Stimulated activated CD8-positive, alpha-beta memory T cell treated with anti-CD3 and anti-CD28 coated beads, Interleukin-15, amount 100 ng/mL, for 48 hours (primary cell): ENCODE measurements at places on chromosomes 11 and 22.

DNA sequence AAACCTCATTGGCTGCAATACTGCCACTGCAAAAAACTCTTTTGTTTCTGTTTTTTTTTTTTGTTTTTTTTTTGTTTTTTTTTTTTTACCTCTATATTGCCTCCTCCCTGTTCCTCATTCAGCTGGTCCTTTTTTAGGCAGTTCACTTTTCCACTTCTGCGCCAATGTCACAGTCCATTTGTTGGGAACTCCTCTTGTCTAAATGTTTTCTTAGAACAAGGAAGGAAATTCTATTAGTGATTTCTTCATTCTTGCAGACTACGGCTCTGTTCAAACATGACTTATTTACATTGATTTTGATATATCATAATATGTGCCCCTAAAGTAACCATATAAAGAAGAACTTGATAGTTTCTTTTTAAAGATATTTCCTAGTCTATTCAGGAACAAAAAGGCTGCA is 2.9 kb downstream of the FAM118B start:
- no peak for DNase-seq

DNA sequence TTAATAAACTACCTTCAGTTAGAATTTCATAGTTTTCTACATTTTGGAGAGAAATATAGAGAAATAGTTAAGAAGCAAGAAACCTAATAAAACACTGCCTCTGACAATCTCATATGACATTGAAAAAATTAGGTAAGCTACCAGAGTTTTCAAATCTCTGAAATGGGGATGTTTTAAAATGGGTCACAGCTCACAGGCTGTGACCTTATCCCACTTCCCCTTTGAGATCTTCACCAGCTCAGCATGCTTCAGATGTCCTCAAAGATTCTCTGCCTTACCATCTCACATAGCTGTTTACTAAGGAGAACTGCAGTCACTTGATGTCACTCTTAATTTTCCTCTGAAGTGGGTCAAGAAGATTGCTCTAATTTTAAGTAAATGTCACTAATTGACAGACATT is 717.8 kb downstream of the JRKL start:
- DNase-seq: no peak

DNA sequence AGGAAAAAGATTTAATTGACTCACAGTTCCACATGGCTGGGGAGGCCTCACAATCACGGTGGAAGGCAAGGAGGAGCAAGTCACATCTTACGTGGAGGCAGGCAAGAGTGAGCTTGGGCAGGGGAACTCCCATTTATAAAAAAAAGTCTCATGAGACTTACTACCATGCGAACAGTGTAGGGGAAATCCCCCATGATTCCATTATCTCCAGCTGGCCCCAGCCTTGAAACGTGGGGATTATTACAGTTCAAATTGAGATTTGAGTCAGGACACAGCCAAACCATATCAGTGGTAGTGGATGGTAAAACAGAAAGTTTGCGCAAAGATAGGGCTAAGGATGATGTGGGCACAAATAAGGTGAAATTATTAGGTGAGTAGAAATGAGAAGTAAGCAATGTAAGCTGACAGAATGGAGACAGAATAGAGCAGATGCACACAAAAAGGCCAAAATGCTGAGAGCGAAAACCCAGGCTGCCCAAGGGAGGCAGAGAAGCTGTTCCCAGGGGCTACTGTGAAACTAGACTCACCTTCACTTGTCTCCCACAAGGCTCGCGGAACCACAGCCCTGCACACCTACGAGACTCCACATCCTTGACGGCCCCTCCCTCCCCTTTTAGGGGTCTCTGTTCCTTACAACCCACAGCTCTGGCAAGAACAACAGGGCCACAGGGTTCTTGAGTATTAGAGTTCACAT is 377.6 kb downstream of the CADM1 start:
- DNase-seq: no peak

DNA sequence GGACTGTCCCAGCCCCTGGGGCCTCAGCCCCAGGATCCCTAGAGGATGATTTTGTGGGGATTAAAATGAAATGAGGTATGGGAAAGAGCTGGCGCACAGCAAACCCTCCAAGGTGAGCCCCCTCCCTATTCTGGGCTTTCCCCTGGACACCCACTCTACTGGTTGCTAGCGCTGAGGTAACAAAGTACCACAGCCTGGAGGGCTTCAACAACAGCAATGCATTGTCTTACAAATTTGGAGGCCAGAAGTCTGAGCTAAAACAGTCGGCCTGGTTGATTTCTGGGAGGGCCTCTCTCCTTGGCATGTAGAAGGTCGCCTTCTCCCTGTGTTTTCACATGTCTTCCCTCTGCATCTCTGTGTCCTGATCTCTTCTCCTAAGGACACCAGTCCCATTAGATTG is 913.6 kb downstream of the NTM start:
- no peak for DNase-seq

DNA sequence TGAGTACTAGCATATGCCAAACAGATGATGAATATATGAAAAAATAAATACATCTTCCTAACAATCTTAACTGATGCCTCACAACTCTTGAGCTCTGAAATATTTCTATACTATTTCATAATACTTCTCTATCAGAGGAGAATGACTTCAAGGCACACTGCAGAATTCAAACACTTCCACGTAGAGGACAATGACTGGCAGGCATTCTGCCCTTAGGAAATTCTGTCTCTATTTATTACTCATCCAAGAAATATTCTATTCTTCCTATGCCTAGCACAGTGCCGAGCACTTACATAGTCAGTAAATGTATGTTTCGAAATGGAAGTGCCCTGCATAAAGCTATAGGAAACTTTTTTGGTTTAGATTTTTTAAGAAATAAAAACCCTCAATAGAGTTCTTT is 809.1 kb downstream of the DLG2 start:
- no peak for DNase-seq

DNA sequence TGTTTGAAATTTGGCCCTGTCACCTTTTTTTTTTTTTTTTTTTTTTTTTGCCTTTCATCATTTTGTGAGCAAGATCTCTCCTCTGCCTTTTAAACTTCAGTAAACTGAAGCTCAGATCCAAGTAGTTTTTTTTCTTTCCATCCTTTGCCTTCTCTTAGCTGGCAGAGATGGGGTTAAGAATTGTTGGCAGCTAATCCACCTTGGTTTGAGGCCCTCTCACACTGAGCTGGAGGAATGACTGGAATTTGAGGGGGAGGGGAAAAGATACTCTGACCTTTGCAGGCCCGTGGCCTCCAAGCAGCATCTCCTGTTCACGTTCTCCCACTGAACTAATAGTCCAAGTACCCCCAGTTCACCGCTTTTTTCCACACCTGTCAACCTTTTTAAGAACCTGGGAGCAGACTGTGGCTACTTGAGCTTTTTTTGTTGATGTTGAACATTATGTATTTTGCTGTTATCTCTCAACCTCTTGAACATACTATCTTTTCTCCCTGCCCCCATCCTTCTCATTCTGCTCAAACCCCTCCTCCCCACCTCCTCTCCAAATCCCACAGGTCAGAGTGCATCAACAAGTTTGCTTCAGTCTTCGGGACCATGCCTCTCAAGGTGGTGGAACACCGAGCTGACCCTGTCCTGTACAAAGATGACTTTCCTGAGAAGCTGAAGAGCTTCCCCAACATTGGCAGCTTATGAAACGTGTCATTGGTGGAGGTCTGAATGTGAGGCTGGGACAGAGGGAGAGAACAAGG is 66.2 kb downstream of the ALX4 start:
- DNase-seq: no peak

DNA sequence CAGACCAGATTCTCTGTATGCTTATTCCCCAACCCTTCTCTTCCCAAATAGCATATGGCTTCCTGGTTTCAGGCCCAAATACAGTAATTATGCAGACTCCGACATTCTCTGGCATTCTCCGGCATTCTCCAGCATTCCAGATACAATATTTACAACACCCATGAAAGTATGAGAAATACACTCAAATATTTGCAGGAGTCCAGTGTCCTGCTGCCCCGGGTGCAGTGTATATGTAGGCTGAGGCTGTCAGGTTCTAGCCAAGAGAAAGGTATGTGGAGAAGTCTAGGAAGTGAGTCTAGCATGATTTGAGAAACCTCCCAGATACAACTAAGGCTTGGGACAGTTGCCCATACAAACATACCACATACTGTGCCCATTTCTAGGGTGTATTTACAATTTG is 160.7 kb downstream of the SOX6 start:
- no peak for DNase-seq

DNA sequence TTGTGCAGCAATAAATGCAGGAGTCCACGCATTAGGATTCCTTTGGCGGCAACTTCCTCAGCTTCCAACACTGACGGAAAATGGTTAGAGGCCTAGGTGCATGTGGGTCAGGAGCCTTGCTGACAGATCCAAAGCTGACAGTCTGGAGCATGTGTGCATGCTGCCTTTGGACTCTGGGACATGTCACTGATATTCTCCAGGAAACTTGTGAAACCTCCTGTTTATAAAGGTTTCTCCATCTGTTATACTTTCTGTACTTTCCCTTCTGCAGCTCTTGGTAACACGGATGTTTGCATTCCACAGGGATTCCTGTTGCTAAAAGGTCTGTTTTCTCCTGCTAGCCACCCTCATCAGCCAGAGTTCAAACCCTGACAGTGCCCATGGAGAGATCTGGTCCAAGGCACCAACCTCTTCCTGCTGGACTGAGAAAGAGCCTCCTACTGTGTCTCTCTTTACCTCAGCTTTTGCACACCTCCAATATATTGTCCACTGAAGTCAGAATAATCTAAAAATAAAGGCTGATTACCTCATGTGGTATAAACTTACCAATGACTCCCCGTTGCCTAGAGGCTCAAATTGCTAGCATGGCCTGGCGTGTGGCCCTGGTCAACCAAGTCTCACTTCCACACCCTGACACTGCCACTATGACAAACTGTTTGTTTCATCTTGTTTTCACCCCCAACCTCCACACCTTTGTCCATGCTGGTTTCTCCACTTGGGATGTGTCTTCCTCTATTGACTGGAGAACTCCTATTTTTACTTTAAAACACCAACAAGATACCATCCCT is 31.1 kb upstream of the LYVE1 start:
- no peak for DNase-seq

DNA sequence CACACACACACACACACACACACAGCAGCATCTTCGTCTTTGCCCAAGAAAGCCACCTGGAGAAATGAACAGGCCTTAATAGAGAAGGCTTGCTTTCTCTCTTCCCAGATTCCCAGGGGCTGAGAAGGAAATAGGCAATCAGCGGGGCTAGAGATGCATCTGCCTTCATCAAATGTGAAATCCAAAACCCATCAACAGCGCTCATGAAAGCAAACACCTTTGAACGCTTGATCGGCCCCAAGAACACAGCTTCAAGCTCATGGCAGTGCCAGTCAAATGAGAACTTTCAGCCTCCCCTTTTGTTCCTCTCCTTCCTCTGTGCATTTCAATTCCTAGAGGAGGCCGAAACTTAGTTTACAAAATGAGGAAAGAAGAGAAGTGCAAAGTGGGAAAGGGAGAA is 122.7 kb downstream of the EFCAB6 start:
- no peak for DNase-seq

- DNase-seq: no peak
These were observed 1.8 kb downstream of the CHRDL2 start for GRCh38 chr11:74729397-74729796.

- DNase-seq: no peak
These were observed 6.5 kb downstream of the C11orf16 start for GRCh38 chr11:8926236-8926635.

DNA sequence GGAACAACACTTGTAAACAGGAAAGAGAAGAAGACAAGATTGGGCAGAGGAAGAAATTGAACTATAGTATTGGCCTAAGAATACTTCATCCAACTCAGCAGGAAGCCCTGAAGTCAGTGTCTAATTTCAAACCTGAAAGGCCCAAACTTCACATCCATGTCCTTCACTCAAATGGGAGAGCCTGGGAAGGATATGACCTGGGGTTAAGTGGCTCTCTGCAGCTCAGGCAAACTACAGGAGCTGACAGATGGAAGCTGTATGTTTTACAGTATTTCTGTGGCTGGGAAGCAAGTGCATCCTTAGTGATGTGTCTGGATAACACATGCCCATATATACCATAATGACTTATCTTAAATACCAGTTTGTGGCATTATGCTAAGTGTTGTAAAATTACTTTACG is 196.2 kb downstream of the SOX6 start:
- no peak for DNase-seq

DNA sequence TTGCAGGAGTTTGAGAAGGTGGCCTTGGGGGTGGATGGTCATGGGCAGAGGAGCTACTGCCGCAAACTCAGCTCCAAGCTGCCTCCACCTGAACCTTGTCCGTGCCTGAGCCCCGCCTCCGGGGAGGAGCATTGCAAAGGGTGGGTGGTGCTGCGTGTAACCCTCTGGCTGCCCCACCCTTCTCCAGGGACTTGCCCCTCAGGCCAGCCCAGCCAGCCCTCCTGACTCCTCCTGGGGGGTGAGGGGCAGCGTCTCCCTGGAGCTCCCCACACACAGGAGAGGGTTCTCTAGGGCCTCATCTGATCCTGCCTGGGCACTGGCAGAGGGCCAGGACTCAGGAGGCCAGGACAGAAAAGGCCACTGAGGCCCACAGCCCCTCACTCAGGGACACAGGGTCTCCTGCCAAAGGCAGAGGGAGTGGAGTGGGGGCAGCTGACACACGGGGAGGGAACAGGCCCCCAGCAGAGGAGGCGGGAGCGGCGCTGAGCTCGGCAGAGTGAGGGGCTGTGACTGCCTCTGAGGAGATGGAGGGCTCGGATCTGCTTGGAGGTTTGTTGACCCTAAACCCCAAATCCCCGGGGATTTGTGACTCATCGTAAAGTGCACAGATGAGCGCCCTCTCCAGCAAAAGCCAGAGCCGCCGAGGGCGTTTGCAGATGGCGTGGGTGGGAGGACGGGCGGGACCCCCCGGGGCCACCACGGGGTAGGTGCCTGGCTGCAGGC is 12.8 kb downstream of the BRSK2 start:
- no peak for DNase-seq

- DNase-seq: no peak
These were observed 89.0 kb downstream of the APIP start for GRCh38 chr11:34827228-34827627.

- no peak for DNase-seq
These were observed 179.2 kb downstream of the DBX1 start for GRCh38 chr11:19980957-19981669.

- DNase-seq: no peak
These were observed 19.2 kb upstream of the MUC5B start for GRCh38 chr11:1203505-1204271.

DNA sequence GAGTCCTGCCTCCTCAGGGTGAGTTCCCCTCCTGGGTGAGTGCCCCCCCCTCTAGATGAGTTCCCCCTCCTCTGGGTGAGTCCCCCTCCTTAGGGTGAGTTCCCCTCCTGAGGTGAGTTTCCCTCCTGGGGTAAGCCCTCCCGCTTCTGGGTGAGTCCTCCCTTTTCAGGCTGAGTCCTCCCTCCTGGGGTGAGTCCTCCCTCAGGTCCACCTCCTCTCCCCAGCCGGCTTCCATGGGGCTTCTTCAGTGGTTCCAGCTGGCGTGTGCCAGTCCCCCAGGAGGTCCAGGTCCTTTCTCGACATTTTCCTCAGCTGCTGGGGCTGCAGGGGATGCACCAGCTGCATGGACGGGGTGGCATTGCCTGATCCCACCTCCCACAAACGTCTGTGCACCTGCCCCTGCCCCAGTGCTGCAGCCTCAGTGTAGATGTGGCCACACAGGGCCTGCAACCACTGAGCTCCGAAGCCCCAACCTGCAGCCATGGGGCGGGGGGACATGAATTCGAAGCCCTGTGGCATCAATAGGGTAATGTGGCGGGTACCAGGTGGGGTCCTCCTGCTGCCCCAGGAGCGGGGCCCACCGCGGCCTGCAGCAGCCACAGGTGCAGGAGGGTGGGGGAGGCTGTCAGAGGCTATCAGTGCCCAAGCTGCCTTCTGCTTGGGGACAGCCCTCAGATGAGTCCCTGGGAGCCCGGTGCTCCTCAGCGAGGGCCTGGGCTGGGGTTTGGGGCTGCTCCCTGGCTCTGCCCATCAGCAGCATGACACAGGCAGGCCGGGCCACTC is 101.3 kb upstream of the FGF3 start:
- DNase-seq: no peak

GRCh38 chr11:47396049-47396320 is 12.4 kb upstream of the SLC39A13 start:
- no peak for DNase-seq
